WERI-Rb-1 (cell line): ENCODE measurements at places on chromosomes 5 and 9.

DNA sequence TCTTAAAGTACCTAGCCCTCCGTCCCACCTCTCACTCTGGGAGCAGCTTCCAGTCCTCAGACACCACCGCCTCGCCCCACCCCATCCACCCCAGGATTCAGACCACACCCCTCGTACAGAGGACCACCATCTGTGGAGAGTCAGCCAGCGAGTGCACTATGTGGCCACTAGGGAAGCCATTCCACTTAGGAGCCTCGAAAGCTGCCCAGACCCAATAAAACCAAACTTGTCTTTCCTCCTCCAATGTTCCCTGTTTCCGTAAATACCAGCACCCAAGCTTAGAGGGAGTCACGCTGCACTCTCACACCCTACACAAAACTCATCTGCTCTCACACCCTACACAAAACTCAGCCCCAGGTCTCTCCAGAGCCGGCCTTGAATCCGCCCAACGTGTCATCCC is 1.9 kb downstream of the GCNT4 start:
- DNase-seq, result peak; percentile 50

- no peak for DNase-seq
Measured at GRCh38 chr5:107385708-107386107, 285.0 kb downstream of the EFNA5 start.

GRCh38 chr5:124089578-124089977 is 577.6 kb downstream of the CSNK1G3 start:
- DNase-seq, result no peak

- DNase-seq, result no peak
Measured at GRCh38 chr9:10339152-10339551, 273.6 kb downstream of the PTPRD start.

DNA sequence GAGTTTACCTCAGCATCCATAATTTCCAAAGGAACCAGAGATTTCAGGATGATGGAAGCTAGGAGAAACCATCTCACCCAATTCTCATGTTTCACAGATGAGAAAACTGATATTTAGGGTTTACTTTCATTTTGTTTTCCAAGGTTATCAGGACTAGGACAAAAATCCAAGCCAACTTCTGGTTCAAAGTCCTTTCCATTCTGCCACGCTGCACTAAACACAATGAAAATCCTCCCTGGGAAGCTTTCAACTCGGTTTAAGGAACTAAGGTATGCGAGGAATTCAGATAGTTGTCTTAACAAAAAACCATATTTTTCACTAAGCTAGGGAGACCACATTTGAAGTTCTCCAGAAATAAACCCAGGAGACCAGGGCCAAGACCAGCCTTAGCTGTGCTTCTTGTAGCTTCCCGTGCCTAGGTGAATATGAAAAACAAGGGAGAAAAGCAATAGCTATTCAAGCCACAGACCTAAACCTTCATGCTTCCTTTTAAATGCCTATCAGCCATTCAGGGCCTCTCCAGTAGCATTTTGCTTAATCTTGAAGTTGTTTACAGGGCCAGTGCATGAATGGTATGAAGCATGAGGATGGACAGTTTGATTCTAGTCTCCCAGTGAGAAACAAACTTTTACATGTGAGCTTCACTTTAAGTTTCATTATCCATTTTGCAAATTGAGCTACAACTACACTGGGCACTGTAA is 167.9 kb downstream of the DENND1A start:
- no peak for DNase-seq

DNA sequence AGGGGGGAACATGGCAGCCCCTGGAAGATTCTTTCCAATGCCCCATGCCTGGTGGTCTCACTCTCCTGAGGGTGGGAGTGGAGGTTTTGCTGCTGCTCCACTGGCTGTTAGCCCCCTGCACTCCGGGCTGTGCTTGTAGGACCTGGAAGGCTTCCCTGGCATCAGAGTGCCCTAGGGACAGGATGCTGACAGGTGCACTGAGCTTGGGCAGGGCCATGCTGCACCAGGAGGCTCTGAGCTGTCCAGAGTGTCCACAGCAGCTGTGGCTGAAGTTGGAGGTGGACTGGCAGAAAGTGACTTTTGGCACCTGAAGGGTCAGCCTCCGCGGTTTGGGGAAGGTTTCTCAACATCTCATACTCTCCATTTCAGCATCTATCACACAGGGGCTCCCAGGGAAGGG is 249.1 kb downstream of the GADD45G start:
- no peak for DNase-seq

GRCh38 chr5:123350742-123351141 is 72.5 kb downstream of the CEP120 start:
- no peak for DNase-seq

- no peak for DNase-seq
Measured at GRCh38 chr5:142095035-142095434, 13.5 kb upstream of the NDFIP1 start.

DNA sequence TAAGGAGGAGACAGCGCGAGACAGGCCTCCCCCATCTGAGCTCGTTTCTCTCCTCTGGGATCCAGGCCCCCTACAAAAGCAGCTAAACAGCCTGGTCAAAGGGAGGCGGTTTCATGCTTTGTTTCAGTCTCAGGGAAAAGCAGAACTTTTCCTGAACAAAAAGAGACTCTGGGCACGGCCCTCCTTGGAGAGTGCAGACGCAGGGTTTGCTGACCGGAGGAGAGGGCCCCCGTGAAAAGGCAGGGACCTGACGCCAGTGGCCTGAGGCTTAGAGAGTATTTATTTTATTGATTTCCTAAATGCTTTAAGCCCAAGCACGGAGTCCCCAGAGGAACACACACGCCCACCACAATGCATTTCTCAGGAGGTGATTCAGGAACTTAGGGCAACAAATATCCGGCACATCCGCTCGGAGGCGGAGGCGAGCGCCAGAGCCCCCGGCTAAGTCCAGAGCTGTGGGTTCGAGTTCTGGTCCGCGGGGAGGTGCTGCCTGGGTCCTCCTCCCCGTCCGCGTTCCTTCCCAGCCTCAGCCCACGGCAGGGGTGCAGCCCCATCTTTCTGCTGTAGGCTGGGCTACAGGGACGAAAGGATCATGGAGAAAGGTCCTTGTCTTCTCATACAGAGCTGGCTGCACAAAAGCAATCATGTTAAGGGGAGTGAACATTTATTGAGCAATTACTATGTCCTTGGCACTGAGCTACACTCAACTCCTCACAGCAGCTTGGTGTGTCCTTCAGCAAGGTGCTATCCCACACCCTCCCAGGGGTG is 40.0 kb downstream of the PTGES start:
- DNase-seq, result peak; percentile 49

- DNase-seq, result peak; percentile 81
Measured at GRCh38 chr9:136324501-136325300, 2.6 kb upstream of the GPSM1 start.

DNA sequence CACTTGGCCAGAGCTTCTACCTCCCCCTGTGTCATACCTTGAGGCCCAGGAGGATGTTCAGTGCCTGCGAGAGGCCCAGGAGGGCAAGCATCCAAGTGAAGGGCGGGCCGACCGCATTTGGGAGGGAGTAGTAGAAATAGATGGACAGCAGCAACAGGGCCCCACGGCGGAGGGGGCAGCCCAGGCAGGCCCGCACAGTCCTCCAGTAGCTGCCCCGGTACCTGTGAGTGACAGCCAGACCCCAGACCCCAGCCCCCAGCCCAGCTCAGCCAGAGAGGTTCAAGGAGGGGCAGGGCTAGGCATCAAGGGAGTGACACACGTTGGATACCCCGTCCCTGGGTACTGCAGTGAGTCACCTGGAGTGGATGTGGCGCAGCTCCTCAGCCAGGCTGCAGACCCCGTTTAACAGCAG is 1.4 kb downstream of the STING1 start:
- no peak for DNase-seq

GRCh38 chr9:117374076-117374725 is 40.7 kb downstream of the ASTN2 start:
- no peak for DNase-seq

DNA sequence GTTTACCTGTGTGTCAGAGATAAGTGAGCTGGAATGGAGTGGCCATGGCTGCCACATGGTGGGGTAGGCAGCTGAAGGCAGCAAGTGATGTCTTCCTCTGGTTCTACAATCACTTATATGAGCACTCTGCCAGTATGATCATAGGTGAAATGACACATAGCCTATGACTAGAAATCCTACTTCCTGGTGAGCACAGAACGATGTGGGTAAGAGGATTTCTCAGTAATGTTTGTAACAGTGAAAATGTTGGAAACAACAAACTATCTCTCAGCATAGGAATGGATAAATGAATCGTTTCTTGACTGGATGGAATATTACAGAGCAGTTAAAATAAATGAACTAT is 187.0 kb upstream of the S1PR3 start:
- no peak for DNase-seq

DNA sequence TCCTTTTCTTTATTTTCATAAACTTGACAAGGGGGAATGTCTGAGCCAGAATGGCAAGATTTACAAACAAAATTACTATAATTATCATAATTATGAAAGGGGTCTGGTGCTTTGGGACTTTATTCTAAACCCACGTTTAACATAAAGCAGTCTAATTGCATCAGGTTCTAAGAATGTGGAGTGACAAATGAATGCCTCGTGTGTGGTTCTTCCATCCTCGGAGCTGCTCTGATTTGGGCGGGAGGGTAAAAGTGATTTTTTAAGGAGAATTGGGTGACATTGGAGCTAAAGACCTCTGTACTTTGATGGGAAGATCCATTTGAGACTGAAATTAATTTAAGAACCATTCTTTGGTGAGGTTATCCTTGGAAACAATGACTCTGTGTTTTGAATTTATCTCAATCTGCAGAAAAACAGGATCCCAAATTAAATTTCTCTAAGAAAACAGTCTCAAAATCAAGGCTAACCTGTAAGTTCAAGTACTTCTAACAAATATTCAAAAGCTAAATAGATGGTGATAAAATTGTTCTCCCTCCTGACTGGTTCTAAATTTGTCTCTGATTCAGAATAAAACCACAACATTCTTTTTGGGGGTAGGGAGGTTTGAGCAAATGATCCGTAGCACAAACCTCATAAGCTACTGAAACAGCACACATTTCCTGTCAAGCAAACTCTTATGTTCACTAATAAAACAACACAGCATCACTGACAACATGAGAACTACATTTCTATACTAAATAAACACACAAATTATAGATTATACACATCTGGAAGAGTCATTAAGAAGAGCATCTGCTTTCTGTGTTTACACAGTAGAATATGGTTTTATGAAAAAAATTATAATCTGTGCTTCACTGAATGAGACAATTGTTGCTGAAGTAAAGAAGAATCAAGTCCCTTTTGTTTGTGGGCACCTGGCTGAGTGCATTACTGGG is 85.5 kb downstream of the DCP2 start:
- no peak for DNase-seq

DNA sequence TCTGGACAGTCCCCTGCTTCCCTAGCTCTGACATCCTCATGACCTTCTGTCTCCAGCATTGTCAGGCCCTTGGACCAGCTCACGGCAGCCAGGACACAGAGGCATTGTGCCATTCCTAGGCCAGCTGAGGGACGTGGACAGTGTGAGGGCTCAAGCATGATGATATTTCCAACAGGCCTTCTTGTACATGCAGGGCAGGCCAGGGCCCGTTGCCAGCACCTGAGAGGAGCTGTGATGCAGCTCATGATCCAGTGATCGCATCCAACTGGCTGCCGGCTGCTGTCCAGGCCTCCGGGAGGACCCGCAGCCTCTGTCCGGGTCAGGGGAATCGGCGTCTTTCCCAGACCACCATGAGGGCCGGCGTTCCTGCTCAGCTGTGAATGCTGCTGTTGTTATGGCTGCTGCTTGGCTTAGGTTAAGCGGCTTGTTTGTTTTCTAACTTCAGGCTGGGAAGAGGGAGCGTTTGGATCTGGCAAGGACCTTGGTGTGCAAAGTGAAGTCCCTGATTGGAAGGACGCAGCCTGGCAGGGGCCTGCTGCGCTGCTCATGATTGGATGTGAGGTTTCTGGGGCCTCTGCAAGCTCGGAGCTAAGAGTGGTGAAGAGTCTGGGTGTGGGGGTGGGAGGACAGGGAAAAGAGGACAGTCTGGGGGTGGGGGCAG is 53.8 kb downstream of the PDZD2 start:
- no peak for DNase-seq

GRCh38 chr5:11733185-11733839 is 170.9 kb downstream of the CTNND2 start:
- DNase-seq, result no peak

- no peak for DNase-seq
Measured at GRCh38 chr5:133289686-133290367, 238.0 kb downstream of the HSPA4 start.

DNA sequence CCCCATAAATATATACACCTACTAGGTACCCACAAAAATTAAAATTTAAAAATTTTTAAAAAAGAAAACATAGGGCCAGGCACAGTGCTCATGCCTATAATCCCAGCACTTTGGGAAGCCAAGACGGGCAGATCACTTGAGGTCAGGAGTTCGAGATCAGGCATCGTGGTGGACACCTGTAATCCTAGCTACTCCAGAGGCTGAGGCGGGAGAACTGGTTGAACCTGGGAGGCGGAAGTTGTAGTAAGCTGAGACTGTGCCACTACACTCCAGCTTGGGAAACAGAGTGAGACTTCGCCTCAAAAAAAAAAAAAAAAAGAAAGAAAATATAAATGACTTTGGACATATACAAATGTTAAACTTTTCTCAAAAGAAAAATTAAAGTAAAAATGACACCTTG is 33.3 kb upstream of the RNF38 start:
- no peak for DNase-seq

DNA sequence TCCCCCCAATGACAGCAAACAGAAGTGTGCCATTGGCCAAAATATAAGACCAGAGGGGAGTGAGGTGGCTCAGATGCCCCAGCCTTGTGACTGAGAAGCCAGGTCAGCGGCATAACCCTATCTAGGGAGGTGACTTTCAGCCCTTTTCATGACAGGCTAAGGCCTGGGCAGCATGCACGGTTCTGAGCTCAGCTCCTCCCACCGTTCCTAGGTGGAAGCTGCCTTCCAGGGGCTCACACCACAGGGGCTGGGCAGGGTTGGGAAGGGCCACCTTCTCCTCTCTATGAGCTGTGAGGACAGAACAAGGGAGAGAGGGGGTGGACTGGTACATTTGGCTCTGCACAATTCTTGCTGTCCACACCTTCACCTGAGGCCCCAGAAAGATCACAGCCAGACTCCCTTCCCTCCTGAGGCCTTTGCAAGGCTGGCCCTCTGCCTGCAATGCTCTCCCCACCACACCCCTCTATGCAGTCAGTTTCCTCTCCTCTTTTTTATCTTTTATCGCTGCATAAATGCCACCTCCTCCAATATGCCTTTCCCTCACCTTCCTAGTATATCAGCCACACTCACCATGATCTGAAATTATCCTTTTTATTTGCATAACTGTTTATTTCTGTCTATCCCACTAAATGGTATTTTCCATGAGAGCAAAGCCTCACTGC is 5.1 kb upstream of the EGR1 start:
- DNase-seq, result no peak

GRCh38 chr9:91340395-91340967 is 21.2 kb downstream of the AUH start:
- DNase-seq, result no peak

- no peak for DNase-seq
Measured at GRCh38 chr5:116301110-116301509, 216.3 kb downstream of the COMMD10 start.

- no peak for DNase-seq
Measured at GRCh38 chr9:75429531-75430475, 341.5 kb downstream of the OSTF1 start.
